ENCODE measurements at places on chromosomes 2 and 18. TPM values are rescaled to one million over a fixed set of nuclear protein-coding genes. Genes with fewer than 3 reads are reported as not detected.
A peak's percentile ranks its signal among the peaks of the same experiment; 100 is the strongest.

RAB1A gene
- polyA plus RNA-seq: 242 TPM

GNLY gene
- 13.1 TPM for polyA plus RNA-seq

PTPN18 gene
- polyA plus RNA-seq: 64.4 TPM

FSIP2 gene
- 1.8 TPM for polyA plus RNA-seq

LOXHD1 gene
- 0.49 TPM for polyA plus RNA-seq

BCL2 gene
- polyA plus RNA-seq: 8.8 TPM

ALPI gene
- polyA plus RNA-seq: 80.6 TPM

HOXD13 gene
- not detected for polyA plus RNA-seq

UGT1A6 gene
- polyA plus RNA-seq: 0.06 TPM

SPEG gene
- polyA plus RNA-seq: 35.1 TPM

DSG1 gene
- polyA plus RNA-seq: 0.19 TPM

KIF1A gene
- polyA plus RNA-seq: 15.8 TPM

TRIB2 gene
- 26.7 TPM for polyA plus RNA-seq

- peak; percentile 94 for DNase-seq
Measured at GRCh38 chr2:241637018-241637794, at the start of the genes ATG4B and THAP4. TSS of gene ATG4B (plus strand) at chr2:241637693. CDS start at chr2:241637715, 22 bp downstream. TSS of gene THAP4 (minus strand) at chr2:241637158. CDS start at chr2:241637017, 141 bp downstream.

- no peak for DNase-seq
Measured at GRCh38 chr2:6025391-6025790, 333.2 kb downstream of the SOX11 start.

- no peak for DNase-seq
Measured at GRCh38 chr2:53493210-53493609, 274.4 kb upstream of the CHAC2 start.

GRCh38 chr18:23560186-23560585, 26.1 kb downstream of the NPC1 start:
- DNase-seq: no peak

DNA sequence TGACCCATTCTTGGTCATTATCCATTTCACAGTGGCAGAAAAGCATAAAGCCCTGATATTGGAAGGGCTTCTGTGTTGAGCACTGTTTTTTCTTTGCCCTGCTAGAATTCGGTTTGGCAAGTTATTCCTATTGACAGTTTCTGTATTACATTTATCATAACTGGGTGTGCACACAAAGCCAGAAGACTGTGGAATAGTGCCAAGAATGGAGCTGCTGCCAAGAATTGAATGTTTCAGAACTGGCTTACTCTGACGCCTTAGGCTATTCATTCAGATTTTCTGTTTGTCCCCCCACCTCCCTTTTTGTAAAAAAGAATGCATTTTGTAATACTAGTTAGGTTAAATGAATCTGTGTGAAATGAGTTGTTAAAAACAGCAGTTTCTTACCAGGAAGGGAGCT, 12.7 kb downstream of the KDM3A start:
- no peak for DNase-seq

GRCh38 chr18:76376668-76377358, 118.2 kb downstream of the ZNF516 start:
- no peak for DNase-seq

GRCh38 chr18:27652480-27653121, 467.5 kb upstream of the CHST9 start:
- DNase-seq: no peak

- no peak for DNase-seq
Measured at GRCh38 chr2:65622951-65623535, 190.6 kb upstream of the SPRED2 start.

DNA sequence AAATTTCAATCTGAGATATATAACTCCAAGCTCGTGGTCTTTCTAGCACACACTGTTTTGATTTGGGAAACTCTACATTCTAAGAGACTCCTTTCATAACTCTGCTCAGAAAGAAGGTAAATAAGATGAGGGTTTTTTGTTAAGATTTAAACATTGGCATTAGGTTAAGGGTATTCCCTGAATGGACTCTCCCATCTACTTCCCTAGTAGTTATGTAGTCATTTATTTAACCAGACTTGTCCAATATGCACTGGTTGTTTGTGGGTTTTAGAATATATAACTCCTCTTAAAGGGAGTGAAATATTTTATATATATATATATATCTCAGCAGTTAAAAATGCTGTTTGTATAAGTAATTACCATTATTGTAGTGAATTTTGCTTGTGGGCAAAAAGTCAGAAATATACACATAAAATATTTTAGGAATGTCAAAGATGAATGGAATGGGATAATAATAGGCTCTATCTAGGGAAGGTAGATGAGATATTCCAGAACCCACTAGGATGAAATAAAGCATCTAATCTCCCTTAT, 61.5 kb upstream of the WDR75 start:
- DNase-seq: no peak

DNA sequence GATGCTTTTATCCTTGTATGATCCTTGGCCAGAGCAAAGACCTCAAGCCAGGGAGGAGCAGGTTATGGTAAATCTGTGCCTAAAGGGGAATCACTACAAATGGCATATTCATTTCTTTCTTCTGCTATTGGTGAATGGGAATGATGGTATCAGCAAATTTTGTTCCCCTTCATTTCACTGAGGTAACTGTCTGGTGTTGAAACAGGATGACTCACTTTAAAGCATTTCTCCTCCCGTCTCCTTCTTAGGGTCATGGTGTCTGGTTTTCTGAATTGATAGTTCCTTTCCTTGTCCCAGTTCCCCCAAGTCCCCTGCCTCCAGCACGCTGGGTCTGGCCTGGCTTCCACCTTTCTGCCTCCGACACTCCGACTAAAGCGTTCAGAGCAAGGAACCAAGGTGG, 109.2 kb downstream of the MREG start:
- DNase-seq: no peak

DNA sequence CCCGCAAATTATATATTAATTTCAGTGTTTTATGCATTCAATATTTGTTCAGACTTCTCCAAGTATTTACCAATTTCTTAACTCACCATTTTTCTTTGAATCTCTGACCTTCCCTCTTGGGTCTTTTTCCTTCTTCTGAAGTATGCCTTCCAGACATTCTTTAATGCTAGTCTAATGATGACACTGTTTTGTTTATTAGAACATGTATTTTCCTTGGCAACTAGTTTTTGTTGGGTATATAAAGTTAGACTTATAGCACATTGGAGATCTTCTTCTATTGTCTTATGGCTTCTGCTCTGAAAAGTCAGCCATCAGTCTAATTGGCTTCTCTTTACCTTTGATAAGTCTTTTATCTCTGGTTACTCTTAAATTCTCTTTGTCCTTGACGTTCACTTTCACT, 423.2 kb upstream of the NRP2 start:
- no peak for DNase-seq

GRCh38 chr2:38515155-38516074, 87.3 kb downstream of the HNRNPLL start:
- no peak for DNase-seq

GRCh38 chr2:57906152-57906732, 140.4 kb upstream of the VRK2 start:
- no peak for DNase-seq

- peak; percentile 40 for DNase-seq
Measured at GRCh38 chr18:9916077-9916639, 2.3 kb downstream of the VAPA start.

- DNase-seq: no peak
Measured at GRCh38 chr2:137764646-137765045, 199.6 kb upstream of the HNMT start.

- no peak for DNase-seq
Measured at GRCh38 chr2:70050631-70051425, 36.4 kb upstream of the PCBP1 start.

All from large intestine (tissue), 12 donors.